ENCODE measurements at places on chromosomes 1 and 21.

DNA sequence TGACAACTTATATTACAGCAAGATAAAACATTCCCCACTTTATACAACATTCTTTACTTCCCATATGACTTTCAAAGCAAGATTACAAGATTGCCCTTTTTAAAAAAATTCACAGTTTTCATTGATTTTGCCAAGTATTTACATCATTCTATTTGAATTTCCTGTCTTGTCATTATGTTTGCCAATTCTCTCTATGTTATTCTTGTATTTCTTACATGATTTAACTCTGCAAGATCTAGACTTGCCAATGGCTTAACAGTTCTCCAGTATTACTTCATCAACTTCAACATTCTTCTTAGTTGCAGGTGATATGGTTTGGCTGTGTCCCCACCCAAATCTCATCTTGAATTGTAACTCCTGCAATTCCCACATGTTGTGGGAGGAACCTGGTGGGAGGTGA lies 31.6 kb downstream of the FMO4 start:
- no peak for DNase-seq

- DNase-seq, result no peak
Measured at GRCh38 chr1:155171836-155172731, 1.0 kb downstream of the KRTCAP2 start.

- no peak for DNase-seq
Measured at GRCh38 chr1:206422525-206422924, 47.8 kb upstream of the IKBKE start.

GRCh38 chr1:25533775-25534409 lies 9.5 kb upstream of the LDLRAP1 start:
- DNase-seq, result no peak

DNA sequence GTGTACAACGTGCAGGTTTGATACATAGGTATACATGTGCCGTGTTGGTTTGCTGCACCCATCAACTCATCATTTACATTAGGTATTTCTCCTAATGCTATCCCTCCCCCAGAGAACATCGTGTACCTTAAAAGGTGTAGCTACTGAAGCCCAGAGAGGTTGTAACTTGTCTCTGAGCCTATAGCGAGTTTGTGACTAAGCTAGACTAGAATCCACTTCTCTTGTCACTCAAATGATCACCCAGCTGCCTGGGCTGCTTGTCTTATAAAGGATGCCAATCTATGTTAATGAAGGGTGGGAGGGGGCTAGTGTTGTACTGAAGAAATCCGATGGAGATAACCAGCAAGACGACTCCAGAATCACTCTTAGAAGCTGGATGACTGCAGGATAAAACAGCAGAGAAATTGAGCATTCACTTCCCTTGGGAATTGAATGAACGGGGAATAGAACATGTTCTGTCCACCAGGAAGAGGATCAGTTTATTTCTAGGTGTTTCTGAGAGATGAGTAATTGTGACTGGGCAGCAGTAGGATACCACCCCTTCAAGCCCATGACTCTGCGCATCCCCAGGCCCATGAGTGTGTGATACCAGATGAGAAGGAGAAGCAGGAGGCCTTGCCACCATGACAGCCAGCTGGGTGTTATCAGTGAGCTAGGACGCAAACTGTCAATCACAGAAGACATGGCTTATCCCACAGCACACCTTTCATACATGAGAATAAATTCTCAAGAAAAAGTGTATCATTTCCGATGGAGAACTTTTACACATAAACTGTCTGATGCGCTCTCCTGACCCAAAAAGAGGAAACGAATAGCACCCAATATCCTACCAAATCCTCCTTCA lies 390.4 kb downstream of the NTNG1 start:
- DNase-seq, result no peak

DNA sequence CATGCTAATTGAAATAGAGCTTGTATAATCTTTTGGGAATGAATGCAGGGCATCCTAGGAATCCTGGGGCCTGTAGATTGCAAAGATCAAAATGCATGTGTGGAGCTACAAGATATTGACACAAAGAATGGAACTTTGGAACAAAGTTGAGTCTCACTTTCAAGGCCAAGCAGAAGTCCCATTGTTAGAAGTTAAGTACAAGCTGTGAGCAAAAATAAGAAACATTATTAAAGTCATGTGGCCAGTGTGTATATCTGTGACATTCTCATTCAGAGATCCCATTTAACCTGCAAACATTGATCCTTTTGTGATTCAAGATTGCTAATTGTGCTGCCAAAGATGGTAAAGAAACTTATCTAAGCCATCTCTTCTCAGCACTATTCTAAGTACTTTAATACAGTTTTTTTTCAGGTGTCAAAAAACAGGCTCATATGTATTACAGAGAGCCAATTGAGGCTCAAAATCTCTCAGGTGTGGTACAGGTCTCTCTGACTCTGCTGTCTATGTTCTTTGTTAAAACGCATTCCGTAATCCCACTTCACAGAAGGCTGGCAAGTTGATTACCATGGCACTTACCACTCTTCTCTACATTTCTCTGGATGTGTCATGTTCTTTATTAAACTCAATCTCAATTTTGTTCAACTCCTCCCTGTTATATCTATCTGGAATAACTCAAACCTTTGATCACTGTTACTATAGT lies 704.4 kb upstream of the NEGR1 start:
- DNase-seq, result no peak

DNA sequence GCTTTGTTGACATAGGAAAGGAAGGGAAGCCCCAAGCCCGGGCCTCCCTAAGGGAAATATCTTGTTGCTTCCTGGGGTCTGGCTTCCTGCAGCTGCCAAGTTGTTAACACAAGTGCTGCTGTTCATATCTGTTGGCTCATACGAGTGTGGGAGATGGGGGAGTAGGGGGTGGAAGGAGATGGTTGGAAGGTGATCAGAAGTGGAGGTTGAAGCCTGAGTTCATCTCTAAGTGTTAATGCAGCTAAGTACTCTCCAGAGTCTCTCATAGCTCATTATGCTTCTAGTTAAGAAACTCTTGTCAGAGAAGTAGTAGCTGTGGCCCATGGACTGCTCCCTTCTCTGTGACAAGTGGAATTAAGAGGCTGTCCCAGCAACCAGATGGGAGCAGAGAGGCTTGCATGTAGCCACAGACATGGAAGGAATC lies 319.2 kb upstream of the SPAG17 start:
- no peak for DNase-seq

DNA sequence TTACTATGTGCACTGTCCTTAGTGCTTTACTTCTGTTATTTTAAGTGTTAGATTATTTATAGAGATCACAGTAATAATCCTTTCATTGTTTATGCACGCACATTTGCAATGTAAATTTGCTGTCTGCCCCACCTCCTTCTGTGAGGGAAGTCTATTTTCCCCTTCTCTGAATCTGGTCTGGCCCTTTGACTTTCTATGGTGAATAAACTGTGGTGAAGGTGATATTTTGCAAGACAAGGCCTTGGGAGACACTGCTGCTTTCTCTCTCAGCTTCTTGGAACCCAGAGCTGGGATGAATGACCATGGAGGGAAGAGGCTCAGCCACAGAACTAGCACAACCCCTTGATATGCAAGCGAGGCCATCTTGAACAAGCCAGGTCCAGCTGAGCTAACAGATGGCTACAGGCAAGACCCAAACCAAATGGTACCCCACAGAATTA lies 156.3 kb downstream of the ST6GALNAC3 start:
- no peak for DNase-seq

DNA sequence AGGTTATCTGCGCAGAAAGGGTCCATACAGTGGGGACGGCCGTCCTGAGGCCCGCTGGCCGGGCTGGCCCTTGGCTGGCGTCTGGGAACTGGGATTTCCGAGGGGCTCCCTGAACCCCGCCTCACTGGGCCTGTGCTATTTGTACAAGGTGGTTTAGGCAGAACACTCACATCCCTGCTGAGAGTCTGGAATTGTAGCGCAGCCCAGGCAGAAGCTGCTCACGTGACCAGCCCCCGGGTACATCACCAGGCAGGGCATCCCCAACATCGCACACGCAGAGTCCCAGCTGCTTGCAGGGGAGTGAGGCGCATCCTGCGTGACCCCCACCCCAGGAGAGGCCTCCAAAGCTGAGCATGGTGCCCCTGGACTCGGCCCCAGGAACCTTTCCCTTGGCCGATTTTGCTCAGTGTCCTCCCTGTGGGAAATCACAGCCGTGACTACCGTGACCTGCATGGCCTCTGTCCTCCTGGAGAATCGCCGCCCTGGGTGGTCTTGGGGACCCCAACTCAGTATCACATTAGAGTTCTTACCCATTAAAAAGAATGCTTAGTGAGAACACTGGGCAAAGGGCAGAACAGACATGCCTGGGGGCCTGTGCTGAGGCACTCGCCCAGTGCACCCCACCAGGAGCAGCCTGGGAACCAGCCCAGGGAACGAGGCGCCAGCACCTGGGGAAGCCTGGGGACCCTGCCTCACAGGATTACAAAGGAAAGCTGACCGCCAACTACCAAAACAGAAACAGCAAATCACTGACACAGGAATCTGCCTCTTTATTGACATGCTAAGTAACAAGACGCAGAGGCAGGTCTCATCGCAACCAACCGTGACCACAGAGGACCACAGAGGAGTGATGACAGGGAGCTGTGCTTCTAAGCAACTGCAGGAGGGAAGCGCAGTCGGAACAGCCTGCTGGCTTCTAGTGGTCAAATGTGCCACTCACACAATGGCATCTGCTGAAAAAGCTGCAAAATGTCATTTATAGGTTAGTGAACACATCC lies 33.5 kb downstream of the UBE2G2 start:
- no peak for DNase-seq

All from activated T-cell treated with anti-CD3 and anti-CD28 coated beads for 4 hours (primary cell).